Ascending aorta (tissue), 2 donors: ENCODE measurements at places on chromosomes 6 and 20.
A peak's percentile ranks its signal among the peaks of the same experiment; 100 is the strongest.

DNA sequence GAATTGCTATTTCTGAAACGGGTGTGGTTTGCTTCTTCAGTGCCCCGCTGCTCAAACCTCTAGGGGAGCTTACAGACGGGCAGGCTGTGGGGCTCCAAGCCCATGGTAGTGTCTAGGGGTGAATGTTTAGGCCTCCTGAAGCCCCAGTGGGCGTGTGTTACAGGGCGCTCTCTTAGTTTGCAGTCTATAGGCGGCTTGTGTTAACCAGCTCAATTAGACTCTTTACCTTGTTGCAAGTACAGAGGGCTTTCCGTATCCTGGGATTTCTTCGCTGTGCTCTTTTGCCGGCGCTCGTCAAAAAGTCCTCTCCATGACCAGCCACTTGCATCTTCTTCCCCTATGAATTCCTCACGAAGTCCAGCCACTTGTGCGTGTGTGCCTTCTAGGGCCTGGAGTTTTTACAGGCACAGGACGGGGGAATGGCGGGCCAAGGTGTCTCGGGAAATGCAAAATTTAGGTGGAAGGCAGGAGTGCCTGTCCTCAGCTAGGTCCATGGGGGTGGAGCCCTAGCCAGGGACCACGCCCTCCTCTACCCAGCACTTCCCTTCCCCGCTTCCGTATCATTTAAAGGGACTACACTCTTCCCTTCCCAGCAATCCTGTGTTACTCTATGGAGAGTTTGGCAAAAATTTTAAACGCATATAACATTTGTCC is 94.5 kb downstream of the HTR1B start:
- H3K4me3 ChIP-seq = peak overlapping the region; percentile 18
- H3K36me3 ChIP-seq = no peaks in the 10 kb centered on the region
- DNase-seq = no peak
- H3K27me3 ChIP-seq = no peaks in the 10 kb centered on the region

- no peaks in the 10 kb centered on the region for H3K27me3 ChIP-seq
- H3K36me3 ChIP-seq = peaks cover 2% of the 10 kb centered on the region
- DNase-seq = no peak
- no peaks in the 10 kb centered on the region for H3K4me1 ChIP-seq
These were observed 107.1 kb downstream of the AHI1 start for GRCh38 chr6:135390458-135390857.

GRCh38 chr6:159095616-159096015 is 50.8 kb upstream of the TAGAP start:
- H3K27me3 ChIP-seq = no peaks in the 10 kb centered on the region
- DNase-seq = no peak
- H3K4me1 ChIP-seq = no peaks in the 10 kb centered on the region
- no peaks in the 10 kb centered on the region for H3K36me3 ChIP-seq

GRCh38 chr6:167282165-167282564 is 8.9 kb upstream of the UNC93A start:
- DNase-seq = no peak
- no peak overlapping the region for H3K27ac ChIP-seq
- no peaks in the 10 kb centered on the region for H3K4me1 ChIP-seq
- H3K36me3 ChIP-seq = no peaks in the 10 kb centered on the region
- H3K4me3 ChIP-seq = no peak overlapping the region
- no peaks in the 10 kb centered on the region for H3K27me3 ChIP-seq

- H3K36me3 ChIP-seq = peaks cover 37% of the 10 kb centered on the region
- peaks cover 13% of the 10 kb centered on the region for H3K4me1 ChIP-seq
- no peak for DNase-seq
- H3K27me3 ChIP-seq = no peaks in the 10 kb centered on the region
- H3K27ac ChIP-seq = no peak overlapping the region
- no peak overlapping the region for H3K4me3 ChIP-seq
These were observed 2.3 kb downstream of the NEU1 start for GRCh38 chr6:31860349-31860748.

- no peaks in the 10 kb centered on the region for H3K4me1 ChIP-seq
- H3K4me3 ChIP-seq = no peak overlapping the region
- no peak for DNase-seq
- no peaks in the 10 kb centered on the region for H3K27me3 ChIP-seq
These were observed 766 bp upstream of the TINAG start for GRCh38 chr6:54307439-54307910.

GRCh38 chr6:122726649-122727048 is 52.9 kb upstream of the FABP7 start:
- no peak for DNase-seq
- H3K4me1 ChIP-seq = no peaks in the 10 kb centered on the region
- no peaks in the 10 kb centered on the region for H3K36me3 ChIP-seq
- no peak overlapping the region for H3K27ac ChIP-seq
- no peak overlapping the region for H3K4me3 ChIP-seq
- H3K27me3 ChIP-seq = no peaks in the 10 kb centered on the region

GRCh38 chr6:121886223-121886830 is 450.9 kb downstream of the GJA1 start:
- peaks cover 9% of the 10 kb centered on the region for H3K4me1 ChIP-seq
- H3K27ac ChIP-seq = no peak overlapping the region
- no peaks in the 10 kb centered on the region for H3K36me3 ChIP-seq
- no peak for DNase-seq
